ENCODE measurements at places on chromosomes 16 and 17.
A peak's percentile ranks its signal among the peaks of the same experiment; 100 is the strongest.

GRCh38 chr16:2829501-2830354 lies at the start of gene ZG16B:
ZG16B (plus strand) TSS chr16:2830303; CDS start chr16:2830442, 139 bp downstream.
- DNase-seq: no peak

DNA sequence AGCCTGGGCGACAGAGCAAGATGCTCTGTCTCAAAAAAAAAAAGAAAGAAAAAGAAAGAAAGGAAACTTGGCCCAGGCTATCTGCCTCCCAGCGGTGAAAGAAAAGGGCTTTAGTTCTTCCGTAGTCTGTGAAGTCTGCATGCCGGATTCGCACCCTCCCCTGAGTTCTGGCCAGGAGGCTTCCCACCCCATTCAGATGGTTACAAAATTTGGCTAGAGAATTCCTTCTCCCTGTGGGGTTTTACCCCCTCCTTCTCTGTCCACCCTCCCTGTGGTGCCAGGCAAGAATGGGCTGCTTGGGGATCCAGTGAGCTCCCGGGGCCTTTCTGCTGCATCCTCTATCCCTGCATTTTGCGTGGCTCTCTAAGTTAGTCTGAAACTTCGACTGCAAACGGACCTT lies 37.8 kb downstream of the PAFAH1B1 start:
- DNase-seq: no peak

- peak; percentile 90 for DNase-seq
These were observed 289.4 kb downstream of the SEC14L1 start for GRCh38 chr17:77429969-77430752.

- no peak for DNase-seq
These were observed 901.6 kb upstream of the GOT2 start for GRCh38 chr16:59635674-59636073.

DNA sequence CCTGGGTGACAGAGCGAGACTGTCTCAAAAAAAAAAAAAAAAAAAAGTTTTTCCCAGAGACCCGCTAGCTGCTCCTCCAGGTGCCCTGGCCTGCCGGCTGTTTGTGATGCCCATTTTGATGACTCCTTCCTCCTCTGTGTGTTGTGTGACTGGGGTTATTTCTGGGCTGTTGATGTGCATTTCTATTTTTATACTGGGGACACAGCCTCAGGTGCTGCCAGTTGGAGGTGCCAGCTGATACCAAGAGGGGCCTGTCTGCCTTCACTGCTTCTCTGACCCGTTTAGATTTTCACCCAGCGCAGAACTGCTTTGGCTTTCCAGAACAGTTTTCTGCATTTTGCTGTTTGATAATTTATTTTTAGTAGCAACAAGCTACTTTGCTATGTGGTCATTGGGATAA lies 6.7 kb downstream of the PLA2G15 start:
- no peak for DNase-seq

DNA sequence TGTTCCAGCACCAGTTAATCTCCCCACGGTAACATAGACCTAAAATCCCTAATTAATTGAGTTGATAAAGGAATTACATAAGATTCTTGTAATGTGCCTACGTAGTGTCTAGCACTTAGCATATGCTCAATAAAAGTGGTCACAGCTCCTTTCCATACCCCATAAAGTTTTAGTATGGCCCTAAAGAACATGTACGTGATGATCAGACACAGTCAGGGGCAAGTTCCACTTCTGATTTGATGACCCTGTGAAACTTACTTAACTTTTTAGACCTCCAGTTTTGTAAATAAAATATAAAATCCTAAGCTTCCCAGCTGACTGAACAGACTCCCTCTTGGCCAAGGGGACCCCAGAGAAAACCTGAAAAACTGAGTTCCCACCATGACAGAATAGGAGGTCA lies 391.3 kb upstream of the ERCC4 start:
- no peak for DNase-seq

DNA sequence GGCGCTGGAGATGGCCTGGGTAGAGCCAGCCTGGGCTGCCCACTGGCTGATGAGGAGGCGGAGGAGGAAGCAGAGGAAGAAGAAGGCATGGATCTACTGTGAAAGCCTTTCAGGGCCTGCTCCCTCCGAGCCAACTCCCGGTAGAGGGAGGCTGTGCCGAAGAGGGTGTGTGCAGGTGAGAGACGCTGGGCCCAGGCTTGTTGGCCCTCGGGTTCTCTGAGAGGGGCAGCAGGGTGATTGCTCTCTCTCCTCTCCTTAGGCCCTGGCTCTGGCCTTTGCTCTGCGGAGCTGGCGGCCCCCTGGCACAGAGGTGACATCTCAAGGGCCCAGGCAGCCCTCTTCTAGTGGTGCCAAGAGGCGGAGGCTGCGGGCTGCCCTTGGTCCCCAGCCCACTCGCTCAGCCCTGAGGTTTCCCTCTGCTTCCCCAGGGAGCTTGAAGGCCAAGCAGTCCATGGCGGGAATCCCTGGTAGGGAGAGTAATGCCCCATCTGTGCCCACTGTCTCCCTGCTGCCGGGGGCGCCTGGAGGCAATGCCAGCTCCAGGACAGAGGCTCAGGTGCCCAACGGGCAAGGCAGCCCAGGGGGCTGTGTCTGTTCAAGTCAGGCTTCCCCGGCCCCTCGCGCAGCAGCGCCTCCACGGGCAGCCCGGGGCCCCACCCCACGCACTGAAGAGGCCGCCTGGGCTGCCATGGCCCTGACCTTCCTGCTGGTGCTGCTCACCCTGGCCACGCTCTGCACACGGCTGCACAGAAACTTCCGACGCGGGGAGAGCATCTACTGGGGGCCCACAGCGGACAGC lies 3.6 kb downstream of the TP53I13 start:
- peak; percentile 65 for DNase-seq

DNA sequence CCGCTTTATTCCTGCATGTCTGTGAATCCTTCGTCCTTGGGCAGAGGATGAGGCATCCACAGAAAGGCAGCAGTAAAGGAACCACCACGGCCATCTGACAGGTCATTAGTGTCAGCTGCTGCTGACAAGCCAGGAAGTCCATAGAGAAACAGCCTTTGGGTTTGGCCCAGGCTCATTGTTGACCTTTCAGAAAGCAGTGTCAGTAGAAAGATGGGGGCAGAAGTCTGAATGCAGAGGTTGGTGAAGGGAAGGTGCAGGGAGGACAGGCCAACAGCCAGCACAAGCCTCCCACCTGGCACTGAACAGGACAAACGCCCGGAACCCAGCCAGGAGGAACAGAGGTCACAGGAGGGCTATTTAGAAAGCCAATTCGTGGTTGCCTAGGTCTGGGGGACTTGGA lies 105.8 kb downstream of the VAT1L start:
- DNase-seq: no peak

- no peak for DNase-seq
These were observed 13.8 kb downstream of the IGSF6 start for GRCh38 chr16:21638573-21638975.

- DNase-seq: no peak
These were observed 73.3 kb downstream of the ABCC1 start for GRCh38 chr16:16022683-16023064.

- DNase-seq: no peak
These were observed 8.5 kb downstream of the SLC22A31 start for GRCh38 chr16:89191901-89192185.

GRCh38 chr17:71202449-71202848 lies 918.4 kb upstream of the SOX9 start:
- DNase-seq: no peak

DNA sequence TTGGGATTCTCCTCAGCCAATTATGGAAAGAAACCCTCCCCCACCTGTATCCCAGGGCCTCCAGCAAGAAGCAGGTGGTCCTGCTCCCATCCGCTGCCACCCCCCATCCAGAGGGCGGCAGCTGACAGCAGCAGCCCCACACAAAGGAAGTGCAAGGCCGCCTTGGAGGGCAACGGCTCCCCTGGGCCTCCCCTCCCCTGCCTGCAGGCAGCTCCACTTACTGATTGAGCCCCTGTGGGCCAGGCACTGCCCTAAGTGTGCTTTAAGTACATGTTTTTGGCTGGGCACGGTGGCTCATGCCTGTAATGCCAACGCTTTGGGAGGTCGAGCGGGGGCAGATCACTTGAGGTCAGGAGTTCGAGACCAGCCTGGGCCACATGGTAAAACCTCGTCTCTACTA lies 257.6 kb downstream of the PARN start:
- DNase-seq: no peak

GRCh38 chr17:42898147-42898811 lies 2.3 kb upstream of the G6PC1 start:
- DNase-seq: no peak

DNA sequence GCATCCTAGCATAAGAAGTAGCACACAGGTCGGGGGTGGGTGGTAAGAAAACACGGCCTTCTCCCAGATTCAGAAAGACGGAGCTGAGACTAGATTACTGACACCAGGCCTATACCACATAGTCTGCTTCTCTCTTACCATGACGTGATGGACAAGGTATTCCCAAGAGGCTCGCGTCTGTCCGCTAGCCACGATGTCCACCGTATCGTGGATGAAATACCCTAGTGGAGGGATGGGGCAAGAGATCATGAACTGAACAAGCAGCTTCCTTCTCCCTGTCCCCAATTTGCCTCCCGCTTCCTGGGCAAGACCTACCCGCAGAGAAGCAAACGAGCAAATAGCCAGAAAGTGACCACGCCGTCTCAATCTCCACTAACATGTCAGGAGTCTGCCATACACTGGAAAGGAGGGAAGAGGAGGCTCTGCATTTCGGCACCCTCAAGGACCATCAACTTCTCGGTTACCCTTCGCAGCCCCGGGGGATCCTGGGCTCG lies 820 bp downstream of the TLCD1 start:
- DNase-seq: no peak

GRCh38 chr17:22266231-22266630 lies 573.9 kb downstream of the KCNJ18 start:
- DNase-seq: no peak

DNA sequence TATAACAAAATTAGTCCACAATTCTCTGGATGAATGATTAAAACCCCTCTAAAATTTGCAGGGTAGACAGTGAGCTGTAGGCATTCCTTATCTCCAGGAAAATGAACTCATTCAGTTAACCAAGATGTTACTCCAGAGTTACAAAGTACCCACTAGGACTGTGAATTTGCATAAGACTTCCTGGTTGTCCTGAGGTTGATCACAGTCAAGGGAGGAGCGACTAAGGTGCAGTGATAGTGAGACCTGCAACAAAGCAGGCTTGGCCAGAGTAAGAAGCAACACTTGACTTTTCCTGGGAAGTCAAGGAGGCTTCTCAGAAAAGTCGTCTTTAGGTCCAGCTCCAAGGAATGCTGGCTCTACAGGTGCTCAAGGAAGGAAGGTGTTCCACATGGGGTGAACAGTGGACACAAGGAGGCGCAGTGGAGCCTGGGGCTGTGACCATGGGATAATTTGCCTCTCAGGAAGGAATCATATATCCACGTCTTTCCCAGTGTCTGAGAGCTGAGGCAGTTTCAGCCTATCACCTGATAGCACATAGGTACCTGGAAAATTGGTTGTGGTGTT lies 821.1 kb upstream of the EEF2KMT start:
- no peak for DNase-seq

DNA sequence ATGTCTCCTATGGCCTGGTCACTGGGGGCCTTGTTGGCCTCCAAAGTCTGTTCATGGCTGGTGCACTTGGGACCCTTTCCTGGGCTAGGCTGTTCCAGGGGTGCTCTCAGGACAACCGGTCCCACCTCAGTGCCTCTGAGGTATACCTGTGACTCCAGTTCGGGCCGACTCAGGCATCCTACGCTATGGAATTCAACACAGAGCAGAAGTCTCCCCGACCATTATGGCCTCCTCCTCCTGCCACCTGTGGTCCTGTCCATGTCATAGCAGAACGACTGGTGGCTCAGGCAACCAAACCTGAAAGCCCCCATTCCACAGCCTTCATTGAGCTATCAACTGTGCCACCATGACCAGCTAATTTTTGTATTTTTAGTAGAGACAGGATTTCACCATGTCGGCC lies 8.5 kb upstream of the PSMD7 start:
- DNase-seq: no peak

DNA sequence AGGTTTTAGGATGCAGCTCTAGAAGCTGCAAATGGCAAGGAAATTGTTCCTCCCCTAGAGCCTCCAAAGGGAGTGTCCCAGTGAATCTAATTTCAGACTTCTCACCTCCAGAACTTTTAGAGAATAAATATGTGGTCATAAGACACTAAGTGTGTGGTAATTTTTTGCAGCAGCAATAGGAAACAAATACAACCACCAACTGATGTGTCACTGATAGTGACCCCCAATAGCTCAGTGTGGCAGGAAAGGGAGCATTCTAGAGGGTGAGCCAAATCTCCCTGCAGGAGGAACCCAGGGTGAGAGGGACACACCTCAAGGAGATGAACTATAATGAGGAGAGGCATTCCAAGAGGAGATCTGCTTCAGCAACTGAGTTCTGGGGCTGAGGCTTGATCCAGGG lies 4.1 kb downstream of the CCL4L2 start:
- no peak for DNase-seq

- no peak for DNase-seq
These were observed 24.9 kb upstream of the GRB2 start for GRCh38 chr17:75430159-75430974.

DNA sequence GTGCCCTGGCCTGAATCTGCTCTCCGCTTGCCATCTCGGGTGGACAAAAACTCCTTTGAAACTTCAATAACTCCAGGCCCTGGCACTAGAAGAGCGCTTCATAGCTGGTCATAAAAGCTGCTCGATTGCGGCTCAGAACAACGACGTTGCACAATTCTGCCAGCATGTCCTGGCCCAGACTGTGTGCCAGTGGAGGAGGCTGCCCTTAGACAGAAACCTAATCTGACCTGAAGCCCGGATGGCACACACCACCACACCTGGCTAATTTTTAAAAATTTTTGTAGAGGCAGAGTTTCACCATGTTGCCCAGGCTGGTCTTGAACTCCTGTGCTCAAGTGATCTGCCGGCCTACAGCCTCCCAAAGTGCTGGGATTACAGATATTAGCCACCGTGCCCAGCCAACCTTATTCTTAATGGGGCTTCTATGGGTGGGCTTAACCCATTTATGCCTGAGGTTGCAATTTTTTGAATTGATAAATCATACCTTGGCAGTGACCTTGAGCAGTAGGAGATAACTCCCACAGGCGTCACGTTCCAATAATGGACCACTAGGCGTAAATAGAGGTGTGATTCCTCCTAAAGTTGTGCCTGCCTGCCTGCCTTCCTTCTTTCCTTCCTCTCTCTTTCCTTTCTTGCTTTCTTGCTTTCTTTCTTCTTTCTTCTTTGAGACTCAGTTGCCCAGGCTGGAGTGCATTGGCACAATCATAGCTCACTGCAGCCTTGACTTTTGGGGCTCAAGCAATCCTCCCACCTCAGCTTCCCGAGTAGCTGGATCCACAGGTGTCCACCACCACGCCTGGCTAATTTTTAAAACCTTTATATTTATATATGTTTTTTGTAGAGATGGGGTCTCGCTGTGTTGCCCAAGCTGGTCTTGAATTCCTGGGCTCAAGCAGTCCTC lies 1.1 kb upstream of the PPL start:
- DNase-seq: no peak
